ENCODE measurements at places on chromosomes 1 and 21. TPM values are rescaled to one million over a fixed set of nuclear protein-coding genes. Genes with fewer than 3 reads are reported as not detected.

GRCh38 chr21:45506836-45507522, 35.3 kb downstream of the SLC19A1 start:
- DNase-seq: no peak

- no peak for DNase-seq
Measured at GRCh38 chr1:230321741-230322420, 104.3 kb downstream of the PGBD5 start.

DNA sequence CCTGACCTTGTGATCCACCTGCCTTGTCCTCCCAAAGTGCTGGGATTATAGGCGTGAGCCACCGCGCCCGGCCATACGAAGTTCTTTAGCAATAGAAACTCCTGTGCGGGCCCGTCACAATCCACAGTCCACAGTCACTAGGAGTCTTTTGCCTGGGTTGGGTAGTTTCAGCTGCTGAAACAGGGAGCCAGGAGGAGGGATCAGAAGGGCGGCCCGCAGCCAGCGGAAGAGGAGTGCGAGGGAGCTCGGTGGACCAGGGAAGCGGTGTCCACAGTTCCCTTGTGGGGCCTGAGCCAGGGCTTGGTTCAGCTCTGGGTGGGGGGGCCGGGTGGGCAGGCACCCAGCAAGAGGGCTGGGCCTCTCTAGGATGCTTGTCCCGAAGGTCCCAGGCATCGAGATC, 17.9 kb upstream of the HSPG2 start:
- no peak for DNase-seq

DNA sequence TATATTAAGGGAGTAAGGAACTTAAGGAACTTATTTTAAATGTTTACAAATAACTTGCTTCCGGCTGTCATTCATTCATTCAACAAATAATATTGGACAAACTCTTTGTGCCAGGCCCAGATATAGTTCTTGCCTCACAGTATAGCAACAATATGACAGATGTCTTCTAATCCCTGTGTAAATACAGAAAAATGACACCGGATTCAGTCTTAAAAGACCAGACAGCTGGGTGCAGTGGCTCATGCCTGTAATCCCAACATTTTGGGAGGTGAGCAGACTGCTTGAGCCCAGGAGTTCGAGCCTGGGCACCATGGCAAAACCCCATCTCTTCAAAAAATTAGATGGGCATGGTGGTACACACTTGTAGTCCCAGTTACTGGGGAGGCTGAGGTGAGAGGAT, 23.7 kb downstream of the EIF2B3 start:
- DNase-seq: no peak

- DNase-seq: peak; percentile 89
Measured at GRCh38 chr1:209190591-209191261, 392.8 kb upstream of the CAMK1G start.

DNA sequence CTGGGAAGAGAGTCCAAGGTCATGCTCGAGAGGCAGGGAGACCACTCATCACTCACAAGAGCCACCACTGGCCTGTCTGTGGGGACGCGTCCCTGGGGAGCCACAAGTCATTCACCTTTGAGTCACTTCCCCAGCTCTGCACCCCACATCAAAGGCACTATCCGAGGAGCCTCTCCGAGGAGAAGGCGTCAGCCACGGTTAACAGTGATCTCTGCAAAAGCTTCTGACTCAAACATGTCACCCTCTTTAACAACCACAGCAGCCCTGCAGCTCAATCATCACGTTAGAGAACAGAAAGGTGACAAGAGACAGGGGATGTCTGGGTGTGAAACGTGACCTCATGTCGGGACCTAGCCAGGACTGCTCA, 9.0 kb downstream of the LRRC47 start:
- DNase-seq: no peak

- no peak for DNase-seq
Measured at GRCh38 chr1:93415296-93415695, 32.6 kb upstream of the FNBP1L start.

Gene ADAMTS5
- 0.99 TPM for total RNA-seq

Gene OVAAL
- not detected for total RNA-seq

Gene HHAT
- total RNA-seq: 0.48 TPM

Gene MIXL1
- 4.7 TPM for total RNA-seq
